ENCODE measurements at places on chromosomes 4 and X.

DNA sequence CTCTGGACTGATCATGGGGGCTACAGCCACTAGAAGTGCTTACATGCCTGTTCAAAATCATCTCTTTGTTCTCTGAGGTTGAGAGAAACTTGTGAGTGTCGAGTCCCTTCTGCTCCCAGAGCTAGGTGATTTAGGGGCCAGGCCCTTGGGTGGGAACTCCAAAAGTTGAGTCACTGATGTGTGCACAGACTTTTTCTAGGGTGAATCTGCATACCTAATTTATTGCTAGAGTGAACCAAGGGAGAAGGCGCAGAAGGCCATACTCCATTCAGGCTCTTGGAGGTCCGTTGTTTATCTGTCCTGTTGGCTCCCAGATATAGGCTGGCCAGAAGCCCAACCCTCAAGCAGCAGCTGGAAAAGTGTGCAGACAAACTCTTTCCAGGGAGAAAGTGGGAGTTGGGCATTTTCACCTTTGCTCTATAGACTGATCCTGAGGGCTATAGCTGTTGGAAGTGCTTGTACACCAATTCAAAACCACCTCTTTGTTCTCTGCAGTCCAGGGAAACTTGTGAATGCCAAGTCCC, 80.8 kb upstream of the ARX start:
- no peak for DNase-seq

DNA sequence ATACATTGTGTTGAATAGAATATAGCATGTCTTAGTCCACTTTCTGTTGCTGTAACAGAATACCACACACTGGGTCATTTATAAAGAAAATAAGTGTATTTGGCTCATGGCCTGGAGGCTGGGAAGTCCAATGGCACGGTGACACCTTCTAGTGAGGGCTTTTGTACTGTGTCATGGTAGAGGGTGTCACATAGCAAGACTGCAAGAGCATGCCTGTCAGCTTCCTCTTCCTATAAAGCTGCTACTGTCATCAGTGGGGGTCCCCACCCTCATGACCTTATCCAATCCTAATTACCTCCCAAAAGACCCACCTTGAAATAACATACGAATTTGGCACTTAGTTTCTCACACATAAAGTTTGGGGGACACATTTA, 193.2 kb downstream of the PTTG2 start:
- no peak for DNase-seq

DNA sequence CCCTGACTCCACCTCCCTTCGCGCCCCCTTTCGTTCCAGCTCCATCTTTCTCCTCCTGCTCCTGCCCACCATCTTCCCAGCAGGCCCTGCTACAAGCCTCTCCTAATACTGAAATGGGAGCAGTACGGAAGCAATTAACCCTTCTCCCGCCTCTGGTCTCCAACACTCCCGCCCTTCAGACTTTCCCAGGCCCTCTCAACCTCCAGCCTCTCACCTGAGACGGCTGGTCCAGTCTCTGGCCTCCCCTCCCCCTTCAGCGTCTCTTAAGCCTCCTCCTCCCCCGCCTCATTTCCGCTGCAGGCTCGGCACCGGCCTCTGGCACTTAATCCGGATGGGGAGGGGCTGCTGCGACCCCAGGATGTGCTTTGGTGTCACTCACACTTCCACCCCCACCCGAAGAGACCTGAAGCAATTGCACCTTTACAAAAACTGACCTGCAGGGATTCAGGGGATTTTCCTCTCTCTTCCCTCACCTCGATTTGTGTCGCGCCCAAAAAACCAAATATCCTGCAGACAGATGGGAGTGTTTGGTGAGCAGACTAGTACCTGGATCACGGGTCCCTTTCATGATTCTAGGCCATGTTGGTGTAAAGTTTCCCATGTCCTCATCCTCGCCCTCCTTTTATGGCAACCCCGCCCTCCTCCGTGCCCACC, 657 bp downstream of the TCEAL8 start:
- DNase-seq, result no peak

- DNase-seq, result no peak
Measured at GRCh38 chr4:575281-576141, 584 bp downstream of the TMEM271 start.

DNA sequence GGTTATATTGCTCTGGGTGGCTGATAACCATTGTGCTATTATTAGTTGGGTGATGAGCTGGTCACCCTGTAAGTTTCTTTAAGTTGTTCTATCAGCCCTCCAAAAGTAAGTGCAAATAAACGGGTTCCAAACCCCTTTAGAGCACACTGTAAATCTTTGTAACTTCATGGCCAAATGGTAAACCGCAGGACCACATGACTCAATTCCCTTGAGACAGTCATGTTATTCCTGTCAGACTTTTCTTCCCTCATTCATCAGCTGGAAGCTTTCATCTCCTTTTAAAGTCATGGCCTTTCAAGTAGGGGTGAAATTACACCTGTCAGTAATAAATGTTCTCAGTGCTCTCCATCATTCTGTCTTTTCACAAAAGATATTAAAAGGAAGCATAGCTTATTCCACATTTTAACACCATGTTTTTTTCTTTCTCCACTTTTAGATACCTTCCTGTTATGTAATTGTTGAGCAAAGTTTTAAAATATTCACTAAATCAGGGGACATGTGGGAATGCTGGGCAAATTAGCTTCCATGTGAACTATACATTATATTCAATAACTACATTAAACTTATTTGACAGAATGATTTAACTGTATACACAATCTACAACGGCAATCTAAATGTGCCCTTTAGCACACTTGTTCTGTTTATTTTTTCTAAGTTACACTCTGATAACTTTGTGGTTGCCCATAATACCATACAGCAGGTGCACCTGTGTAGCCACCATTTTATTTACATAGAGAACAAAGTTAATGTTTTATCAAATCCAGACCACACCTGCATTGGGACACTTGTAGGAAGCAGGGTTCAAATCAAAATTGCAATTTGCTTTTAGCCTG, 275.5 kb downstream of the CFAP299 start:
- no peak for DNase-seq

- DNase-seq, result no peak
Measured at GRCh38 chr4:156545003-156545785, 426.4 kb downstream of the PDGFC start.

DNA sequence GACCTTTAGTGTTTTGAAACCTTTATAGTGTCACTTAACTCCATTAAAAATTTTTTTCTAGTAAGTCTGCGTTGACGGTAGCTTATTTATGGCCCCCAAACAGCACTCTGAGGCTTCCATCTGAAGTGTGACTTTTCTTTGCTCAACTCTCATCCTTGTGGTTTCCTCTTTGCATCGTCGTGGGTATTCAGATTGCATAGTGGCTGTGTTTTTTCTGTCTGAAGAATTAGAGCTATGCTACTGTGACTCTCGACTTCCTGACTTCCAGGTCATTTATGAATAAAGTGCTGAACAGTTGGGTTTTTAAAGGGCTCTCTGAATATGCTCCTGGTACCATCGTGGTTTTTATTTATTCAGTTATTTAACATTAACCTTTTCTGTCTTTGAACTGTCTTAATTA, 44.9 kb downstream of the JADE1 start:
- peak; percentile 64 for DNase-seq

- no peak for DNase-seq
Measured at GRCh38 chr4:7196736-7197135, 4.4 kb downstream of the SORCS2 start.

GRCh38 chr4:15234856-15235126, 193.0 kb upstream of the C1QTNF7 start:
- DNase-seq, result peak; percentile 80

- no peak for DNase-seq
Measured at GRCh38 chrX:13082206-13083065, 38.0 kb upstream of the FAM9C start.

DNA sequence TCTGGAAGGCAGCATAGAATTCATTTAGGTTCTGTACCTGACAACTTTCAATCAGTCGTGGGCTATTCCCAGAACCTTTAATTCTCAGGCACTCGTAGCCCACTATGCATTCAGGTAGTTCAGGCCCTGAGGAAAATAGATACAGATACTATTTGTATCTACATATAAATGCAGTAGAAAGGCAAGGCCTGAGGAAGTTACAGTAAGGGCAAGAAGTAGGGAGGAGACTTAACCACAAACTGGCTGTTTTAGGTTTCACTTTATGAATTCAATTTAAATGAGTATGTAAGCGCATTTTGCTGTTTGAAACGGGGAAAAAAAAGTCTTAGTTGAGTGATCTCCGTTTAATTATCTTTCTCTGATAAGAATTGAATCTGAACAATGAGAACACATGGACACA, 529.4 kb upstream of the ATOH1 start:
- DNase-seq, result no peak

DNA sequence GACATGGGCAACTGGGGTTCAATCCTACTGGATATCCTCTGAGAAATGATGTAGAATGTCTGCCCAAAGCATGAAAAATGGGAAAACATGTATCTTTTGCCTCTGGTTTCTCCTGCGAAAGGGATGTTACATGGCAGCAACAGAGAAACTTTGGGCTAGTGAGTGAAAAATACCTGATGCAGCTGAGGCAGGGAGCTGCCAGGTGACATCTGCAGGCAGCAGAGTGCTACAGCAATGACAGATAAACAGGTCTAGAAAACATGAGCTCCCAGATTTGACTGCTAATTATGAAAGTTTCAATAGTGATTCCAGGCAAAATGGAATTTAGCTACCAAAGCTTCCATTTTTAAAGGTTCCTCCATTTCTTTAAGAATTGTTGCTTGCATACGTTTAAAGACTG, 4.8 kb upstream of the CXCL1 start:
- DNase-seq, result no peak

- DNase-seq, result peak; percentile 55
Measured at GRCh38 chr4:55255179-55255578, 90.9 kb upstream of the SRD5A3 start.

- DNase-seq, result no peak
Measured at GRCh38 chr4:17587094-17587822, 10.3 kb downstream of the LAP3 start.

DNA sequence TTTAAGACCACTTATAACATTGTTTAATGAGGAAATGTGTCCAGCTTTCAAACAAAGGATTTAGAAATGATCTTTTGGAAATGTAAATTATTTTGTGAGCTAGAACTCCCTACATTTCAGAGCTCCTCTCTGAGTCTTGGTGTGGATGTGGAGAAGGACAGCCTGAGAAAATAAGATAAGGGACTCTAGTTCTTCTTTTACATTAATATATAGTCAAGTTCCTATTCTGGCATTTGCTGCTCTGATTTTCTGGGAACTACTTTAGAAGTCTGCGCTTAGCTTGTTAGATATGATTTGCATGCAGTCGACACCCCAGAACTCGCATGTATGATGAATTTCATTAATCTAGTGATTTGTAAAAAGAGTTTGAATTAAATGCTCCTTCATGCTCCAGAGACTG, 45.5 kb downstream of the TSPAN7 start:
- no peak for DNase-seq

GRCh38 chrX:118459494-118459893, 36.1 kb upstream of the DOCK11 start:
- DNase-seq, result no peak

GRCh38 chr4:10212400-10212799, 95.8 kb upstream of the WDR1 start:
- DNase-seq, result no peak

- DNase-seq, result no peak
Measured at GRCh38 chr4:181293541-181293940, 949.7 kb upstream of the TENM3 start.

GRCh38 chr4:48244665-48245064, 25.0 kb downstream of the TEC start:
- no peak for DNase-seq

- no peak for DNase-seq
Measured at GRCh38 chr4:2253160-2254084, 8.5 kb downstream of the MXD4 start.

DNA sequence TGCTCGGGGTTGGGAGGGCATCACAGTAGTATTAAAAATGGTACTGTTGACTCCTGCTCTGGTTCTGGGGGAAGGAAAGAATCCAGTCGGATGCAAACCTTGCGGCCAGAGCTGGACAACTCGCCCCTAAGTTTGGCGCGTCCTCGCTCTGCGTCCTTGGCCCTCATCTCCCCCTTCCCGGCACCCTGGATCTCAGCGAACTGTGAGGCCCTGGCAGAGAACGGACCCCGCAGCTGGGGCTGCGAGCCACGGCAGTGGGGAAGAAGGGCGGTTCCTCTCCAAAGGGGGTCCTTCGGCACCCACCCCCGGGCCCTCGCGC, 14.0 kb downstream of the ARHGEF6 start:
- no peak for DNase-seq

GRCh38 chr4:119025916-119026661, 109.5 kb upstream of the MYOZ2 start:
- peak; percentile 88 for DNase-seq

DNA sequence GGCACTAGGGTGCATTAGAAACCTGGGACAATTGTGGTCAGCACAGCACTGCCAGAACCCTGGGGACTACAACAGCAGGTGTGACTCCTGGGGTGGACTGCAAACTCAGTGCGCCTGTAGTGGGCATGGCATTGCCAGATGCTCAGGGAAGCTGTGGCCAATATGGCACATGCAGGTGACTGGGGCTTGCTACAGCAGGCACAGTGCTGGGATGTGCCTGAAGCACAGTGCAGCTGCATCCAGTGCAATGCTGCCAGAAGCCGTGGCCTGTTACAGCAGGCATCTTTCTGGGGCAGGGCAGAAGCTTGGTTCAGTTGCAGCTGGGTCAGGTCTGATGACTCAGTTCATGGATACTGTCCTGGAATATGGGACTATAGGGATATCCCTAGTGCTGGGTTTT, 445.8 kb downstream of the CCSER1 start:
- DNase-seq, result no peak

DNA sequence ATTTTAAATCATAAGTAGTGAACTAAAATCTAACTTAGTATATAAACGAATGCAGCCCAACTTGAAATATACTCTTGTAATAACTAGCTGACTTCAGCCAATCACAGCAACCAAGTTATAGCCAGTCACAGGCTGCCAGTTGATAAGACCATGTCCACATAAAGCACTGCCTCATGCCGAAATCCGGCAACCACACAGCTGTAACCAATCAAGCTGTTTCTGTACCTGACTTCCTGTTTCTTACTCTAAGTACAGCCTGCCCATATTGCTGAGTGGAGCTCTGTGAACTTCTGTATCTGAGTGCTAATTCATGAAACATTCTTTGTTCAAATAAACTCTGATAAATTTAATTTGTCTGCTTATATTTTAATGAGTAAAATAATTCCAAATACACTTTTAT, 805.3 kb upstream of the EPHA5 start:
- no peak for DNase-seq

GRCh38 chrX:9160698-9161329, 126.9 kb upstream of the FAM9B start:
- no peak for DNase-seq

- DNase-seq, result no peak
Measured at GRCh38 chrX:50211510-50211909, 6.9 kb downstream of the CCNB3 start.

DNA sequence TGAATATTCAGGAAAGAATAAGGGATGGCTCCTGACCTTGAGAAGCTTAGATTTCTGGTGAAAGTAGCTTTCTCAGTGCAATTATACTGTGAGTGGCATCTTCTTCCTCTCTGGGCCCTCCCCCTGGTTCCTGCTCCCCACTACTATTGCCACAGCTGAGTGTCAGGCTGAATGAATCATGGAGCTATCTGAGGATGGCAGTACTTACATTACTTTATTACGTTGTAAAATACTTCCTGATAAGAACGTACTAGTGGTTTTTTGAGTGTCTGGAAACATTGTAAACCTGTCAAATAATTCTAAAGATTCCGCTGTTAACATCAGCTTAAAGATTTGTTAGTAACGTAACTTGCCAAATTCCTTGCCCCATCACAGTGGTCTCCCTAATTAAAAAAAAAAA, 36.2 kb downstream of the ARHGAP10 start:
- DNase-seq, result no peak
